ENCODE measurements at places on chromosomes 7 and 10.

GRCh38 chr7:36396150-36396549 is 6.5 kb downstream of the ANLN start:
- no peak for DNase-seq

- no peak for DNase-seq
These were observed 814 bp upstream of the GPAM start for GRCh38 chr10:112184379-112184778.

- no peak for DNase-seq
These were observed 1020.1 kb downstream of the NXPH1 start for GRCh38 chr7:9453521-9453920.

DNA sequence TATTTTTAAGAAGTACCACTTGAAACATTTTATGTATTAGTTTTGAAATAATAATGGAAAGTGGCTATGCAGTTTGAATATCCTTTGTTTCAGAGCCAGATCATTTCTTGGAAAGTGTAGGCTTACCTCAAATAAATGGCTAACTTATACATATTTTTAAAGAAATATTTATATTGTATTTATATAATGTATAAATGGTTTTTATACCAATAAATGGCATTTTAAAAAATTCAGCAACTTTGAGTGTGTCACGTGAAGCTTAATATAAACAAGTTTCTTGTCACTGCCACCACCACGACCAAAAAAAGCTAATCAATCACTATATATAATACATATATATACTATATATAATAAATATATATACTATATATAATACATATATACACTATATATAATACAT is 4.8 kb downstream of the IL6 start:
- DNase-seq = no peak

- no peak for DNase-seq
These were observed 22.0 kb downstream of the INPP5A start for GRCh38 chr10:132559538-132559937.

DNA sequence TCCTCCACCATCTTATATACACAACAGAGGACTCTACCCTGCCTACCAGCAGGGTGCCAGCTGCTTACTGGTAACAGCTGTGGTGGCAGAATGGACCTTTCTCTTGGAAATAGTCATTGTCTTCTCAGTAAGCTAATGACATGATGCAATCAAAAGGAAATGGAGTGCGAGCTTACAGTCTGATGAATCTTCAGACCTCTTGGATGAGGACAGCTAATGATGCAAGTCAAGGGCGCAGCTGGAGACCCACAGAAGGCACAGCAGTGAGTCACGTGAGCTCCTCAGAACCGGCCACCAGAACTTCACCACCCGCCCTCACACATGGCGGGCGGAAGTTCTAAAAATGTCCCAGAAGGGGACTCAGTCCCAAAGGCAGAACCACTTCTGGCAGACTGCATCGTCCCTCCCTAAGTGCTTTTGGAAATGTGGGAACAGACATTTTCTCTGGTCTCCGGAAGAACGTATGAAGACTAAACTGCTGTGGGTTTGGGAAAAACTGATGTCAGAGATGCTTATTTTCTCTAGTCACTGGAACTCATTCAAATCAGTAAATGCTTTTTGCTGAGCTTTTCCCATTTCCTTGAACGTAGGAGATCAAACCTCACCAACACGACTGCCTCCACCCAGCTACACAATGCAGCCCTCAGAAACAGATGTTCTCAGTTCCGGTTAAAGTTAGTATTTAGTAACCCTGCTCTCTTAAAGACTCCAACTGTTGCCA is 96.4 kb downstream of the FAS start:
- DNase-seq = no peak

DNA sequence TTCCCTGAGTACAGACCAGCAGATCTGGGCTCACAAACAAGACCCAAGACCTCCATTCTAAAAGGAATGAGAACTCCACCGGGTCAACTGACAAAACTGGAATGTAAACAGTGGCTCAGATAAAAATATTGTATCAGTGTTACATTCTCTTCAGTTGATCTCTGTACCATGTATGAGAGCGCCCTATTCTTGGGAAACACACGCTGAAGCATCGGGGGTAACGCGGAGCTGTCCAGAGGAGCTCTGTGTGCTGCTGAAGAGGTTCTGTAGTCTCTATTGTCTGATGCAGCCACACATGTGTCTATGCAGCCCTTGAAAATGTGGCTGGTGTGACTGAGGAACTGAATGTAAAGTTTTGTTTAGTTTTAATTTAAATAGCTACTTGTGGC is 39.7 kb downstream of the HIPK2 start:
- no peak for DNase-seq

DNA sequence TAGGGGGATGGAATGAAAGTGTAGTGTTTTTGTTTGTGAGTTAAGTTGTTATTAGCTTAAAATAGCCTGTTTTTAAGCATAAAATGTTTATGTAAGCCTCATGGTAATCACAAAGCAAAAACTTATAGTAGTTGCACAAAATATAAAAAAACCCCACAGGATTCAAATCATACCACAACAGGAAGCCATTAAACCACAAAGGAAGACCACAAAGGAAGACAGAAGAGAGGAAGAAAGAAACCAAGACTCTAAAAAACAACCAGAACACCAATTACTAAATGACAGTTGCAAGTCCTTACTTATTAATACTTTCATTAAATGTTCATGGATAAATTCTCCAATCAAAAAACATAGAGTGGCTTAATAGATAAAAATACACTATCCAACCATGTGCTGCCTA is 63.6 kb downstream of the ANKRD7 start:
- no peak for DNase-seq

DNA sequence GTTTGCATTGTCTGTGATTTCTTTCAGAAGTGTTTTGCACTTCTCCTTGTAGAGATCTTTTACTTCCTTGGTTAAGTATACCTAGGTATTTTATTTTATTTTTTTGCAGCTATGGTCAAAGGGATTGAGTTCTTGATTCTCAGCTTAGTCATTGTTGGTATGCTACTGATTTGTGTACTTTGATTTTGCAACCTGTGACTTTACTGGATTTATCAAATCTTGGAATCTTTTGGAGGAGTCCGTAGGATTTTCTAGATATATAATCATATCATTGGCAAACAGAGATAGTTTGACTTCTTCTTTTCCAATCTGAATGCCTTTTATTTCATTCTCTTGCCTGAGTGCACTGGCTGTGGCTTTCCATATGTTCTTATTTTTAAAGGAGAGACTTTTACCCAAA is 41.9 kb downstream of the CCSER2 start:
- no peak for DNase-seq

Data from effector memory CD4-positive, alpha-beta T cell (primary cell).